ENCODE measurements at places on chromosomes 7 and 10. TPM values are rescaled to one million over a fixed set of nuclear protein-coding genes. Genes with fewer than 3 reads are reported as not detected.
A peak's percentile ranks its signal among the peaks of the same experiment; 100 is the strongest.

- no peaks in the 10 kb centered on the region for H3K36me3 ChIP-seq
- H3K4me3 ChIP-seq: no peak overlapping the region
- H3K27ac ChIP-seq: no peak overlapping the region
- DNase-seq: no peak
- no peaks in the 10 kb centered on the region for H3K4me1 ChIP-seq
Measured at GRCh38 chr7:156499247-156499881, 141.2 kb upstream of the RNF32 start.

- no peaks in the 10 kb centered on the region for H3K27me3 ChIP-seq
- H3K27ac ChIP-seq: no peak overlapping the region
- peaks cover 49% of the 10 kb centered on the region for H3K4me1 ChIP-seq
- H3K4me3 ChIP-seq: no peak overlapping the region
- no peak for DNase-seq
Measured at GRCh38 chr10:113857210-113857609, 2.7 kb downstream of the NHLRC2 start.

GRCh38 chr10:98267894-98268693 is at the start of gene LOXL4:
LOXL4 (minus strand) TSS chr10:98268194; CDS start chr10:98263019, 5,175 bp downstream.
- peaks cover 39% of the 10 kb centered on the region for H3K27me3 ChIP-seq
- no peaks in the 10 kb centered on the region for H3K4me1 ChIP-seq
- H3K4me3 ChIP-seq: peak within 1 kb of the TSS; percentile 19
- H3K27ac ChIP-seq: no peak within 1 kb of the TSS

DNA sequence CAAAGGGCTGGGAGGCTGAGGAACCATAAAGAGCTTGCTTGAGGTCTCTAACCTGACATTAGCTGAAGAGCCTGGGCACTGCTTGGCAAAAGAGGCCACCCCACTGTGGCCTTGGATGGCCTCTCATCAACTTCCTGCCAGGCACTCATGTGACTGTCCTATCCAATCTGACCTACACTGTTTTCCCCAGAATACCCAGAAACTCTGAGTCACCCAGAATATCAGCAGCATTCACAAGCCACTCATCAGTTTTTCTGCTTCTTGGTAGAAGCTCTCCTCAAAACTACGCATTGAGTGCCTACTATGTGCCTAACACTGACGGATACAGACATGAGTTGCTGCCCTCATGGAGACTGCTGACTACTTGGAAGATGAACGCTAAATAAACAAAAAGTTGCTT is 4.1 kb upstream of the NT5C2 start:
- no peaks in the 10 kb centered on the region for H3K27me3 ChIP-seq
- peak; percentile 45 for DNase-seq
- no peak overlapping the region for H3K27ac ChIP-seq
- H3K4me3 ChIP-seq: no peak overlapping the region
- peaks cover 22% of the 10 kb centered on the region for H3K4me1 ChIP-seq

DNA sequence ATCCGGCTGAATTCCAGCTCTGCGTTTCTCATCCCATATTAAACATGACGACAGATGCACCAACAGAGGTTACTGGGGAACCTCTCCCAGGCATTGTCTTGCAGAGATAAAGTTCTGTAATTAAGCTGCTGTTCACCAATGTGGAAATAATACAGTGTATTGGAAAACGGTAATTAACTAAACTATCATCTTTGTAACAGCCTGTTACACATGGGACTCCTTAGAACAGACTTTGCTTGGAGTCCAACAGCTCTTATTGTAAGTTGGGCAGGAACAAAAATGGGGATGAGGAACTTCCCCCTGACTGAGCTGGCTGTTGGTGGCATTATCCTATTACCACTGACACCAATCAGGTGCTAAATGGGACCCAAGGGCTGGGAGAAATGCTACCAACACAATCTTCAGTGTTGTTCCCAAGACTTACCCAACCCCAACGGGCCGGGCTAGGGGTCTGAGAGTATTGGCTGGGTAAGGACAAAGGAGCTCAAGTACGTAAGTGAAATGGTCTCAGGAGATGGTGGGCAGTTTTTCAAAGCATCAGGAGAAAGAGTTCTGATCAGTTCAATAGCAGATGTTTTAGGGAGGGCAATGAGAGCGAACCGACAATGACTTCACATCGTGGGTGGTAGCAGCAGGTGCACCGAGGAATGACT is 759.4 kb downstream of the GRID1 start:
- H3K27me3 ChIP-seq: peaks cover 26% of the 10 kb centered on the region
- no peak for DNase-seq
- no peak overlapping the region for H3K27ac ChIP-seq
- peaks cover 3% of the 10 kb centered on the region for H3K36me3 ChIP-seq

DNA sequence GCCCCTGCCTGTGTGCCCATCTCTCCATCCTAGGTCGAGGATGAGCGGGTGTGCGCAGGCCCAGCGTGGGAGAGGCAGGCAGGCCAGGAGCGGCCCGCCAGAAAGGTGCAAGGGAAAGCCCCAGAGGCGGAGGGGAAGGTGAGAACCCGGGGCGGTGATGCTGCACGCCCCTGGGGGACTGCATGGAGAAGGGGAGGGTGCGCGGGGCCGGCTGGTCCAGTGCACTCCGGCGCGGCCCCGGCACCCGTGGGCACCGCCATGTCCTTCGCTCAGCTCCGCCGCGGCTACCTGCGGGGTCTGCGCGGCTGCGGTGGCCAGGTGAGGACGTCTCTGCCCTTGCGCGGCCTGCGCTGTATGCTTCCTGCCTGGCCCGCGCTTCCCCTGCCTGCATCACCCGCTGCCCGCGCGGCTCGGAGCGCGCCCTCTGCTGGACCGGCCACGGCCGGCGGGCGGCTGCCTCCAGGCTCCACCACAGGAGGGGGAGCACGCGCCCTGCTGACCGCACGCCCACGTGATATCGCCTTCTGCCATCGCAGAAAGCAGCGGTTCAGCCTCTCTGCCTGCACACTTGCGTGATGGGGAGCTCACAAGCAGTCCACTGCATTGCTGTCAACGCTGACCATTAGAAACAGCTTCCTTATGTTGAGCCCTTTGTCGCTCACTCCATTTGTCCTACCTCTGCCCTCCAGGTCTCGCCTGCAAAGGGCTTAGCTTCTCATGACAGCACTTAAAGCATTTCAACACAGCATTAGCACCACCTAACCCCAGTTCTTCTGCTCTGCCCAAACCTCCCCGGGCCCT is 73.9 kb downstream of the CXCL12 start:
- peaks cover 5% of the 10 kb centered on the region for H3K27me3 ChIP-seq
- H3K36me3 ChIP-seq: no peaks in the 10 kb centered on the region
- H3K4me3 ChIP-seq: no peak overlapping the region
- peaks cover 10% of the 10 kb centered on the region for H3K4me1 ChIP-seq
- DNase-seq: peak; percentile 71
- H3K27ac ChIP-seq: no peak overlapping the region

DNA sequence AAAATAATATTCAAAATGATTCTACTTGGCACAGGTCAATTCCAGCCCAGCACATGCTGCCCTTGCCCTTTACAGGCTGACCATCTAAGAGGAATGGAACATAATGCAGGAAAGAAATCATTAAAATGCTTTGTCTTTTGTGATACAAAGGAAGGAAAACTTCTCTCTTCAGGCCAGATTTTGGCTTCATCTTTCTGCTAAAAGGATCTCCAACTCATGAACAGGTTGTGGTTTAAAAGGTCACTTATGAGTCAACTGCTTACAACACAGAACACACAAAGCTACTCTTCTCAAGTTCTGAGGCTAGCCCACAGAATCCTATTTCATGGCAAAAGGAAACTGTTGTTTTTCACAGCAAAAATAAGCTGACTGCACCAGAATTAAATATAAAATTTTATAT is 197.1 kb downstream of the DOCK4 start:
- H3K36me3 ChIP-seq: no peaks in the 10 kb centered on the region
- peaks cover 4% of the 10 kb centered on the region for H3K4me1 ChIP-seq
- no peak overlapping the region for H3K4me3 ChIP-seq
- no peaks in the 10 kb centered on the region for H3K27me3 ChIP-seq
- DNase-seq: no peak
- no peak overlapping the region for H3K27ac ChIP-seq

GRCh38 chr10:971150-971542 is 17.1 kb upstream of the GTPBP4 start:
- no peak overlapping the region for H3K4me3 ChIP-seq
- H3K4me1 ChIP-seq: peaks cover 3% of the 10 kb centered on the region
- peaks cover 23% of the 10 kb centered on the region for H3K27me3 ChIP-seq
- H3K27ac ChIP-seq: no peak overlapping the region
- no peak for DNase-seq

- peaks cover 21% of the 10 kb centered on the region for H3K4me1 ChIP-seq
- H3K27ac ChIP-seq: no peak overlapping the region
- H3K4me3 ChIP-seq: no peak overlapping the region
Measured at GRCh38 chr10:73086816-73087215, 9.8 kb downstream of the P4HA1 start.

DNA sequence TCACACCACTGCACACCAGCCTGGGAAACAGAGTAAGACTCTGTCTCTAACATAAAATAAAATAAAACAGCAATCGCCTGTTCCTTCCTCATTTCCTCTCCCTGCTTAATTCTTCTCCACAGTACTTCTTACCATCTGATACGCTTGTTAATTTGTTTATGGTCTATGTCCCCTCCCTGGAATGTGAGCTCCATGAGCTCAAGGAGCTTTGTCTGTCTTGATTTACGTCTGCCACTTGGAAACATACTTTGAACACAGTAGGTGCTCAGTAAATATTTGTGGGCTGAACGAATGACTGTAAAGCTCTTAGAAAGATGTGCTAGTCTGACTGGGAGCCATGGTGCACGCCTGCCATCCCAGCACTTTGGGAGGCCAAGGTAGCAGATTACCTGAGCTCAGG is 9.1 kb upstream of the STX1A start:
- H3K36me3 ChIP-seq: no peaks in the 10 kb centered on the region
- no peak for DNase-seq
- no peak overlapping the region for H3K4me3 ChIP-seq

GRCh38 chr10:96263669-96264068 is 7.7 kb downstream of the BLNK start:
- H3K27ac ChIP-seq: no peak overlapping the region
- DNase-seq: no peak
- H3K27me3 ChIP-seq: peaks cover 37% of the 10 kb centered on the region
- H3K36me3 ChIP-seq: no peaks in the 10 kb centered on the region
- H3K4me1 ChIP-seq: no peaks in the 10 kb centered on the region

GRCh38 chr10:132096223-132096622 is 30.5 kb downstream of the JAKMIP3 start:
- peaks cover 2% of the 10 kb centered on the region for H3K36me3 ChIP-seq
- peaks cover 19% of the 10 kb centered on the region for H3K4me1 ChIP-seq
- no peak overlapping the region for H3K27ac ChIP-seq
- peak; percentile 71 for DNase-seq
- H3K27me3 ChIP-seq: peaks cover 19% of the 10 kb centered on the region

GRCh38 chr10:29356931-29357330 is 68.1 kb downstream of the LYZL1 start:
- DNase-seq: no peak
- H3K4me1 ChIP-seq: no peaks in the 10 kb centered on the region
- H3K36me3 ChIP-seq: no peaks in the 10 kb centered on the region
- H3K27me3 ChIP-seq: peaks cover 2% of the 10 kb centered on the region
- H3K4me3 ChIP-seq: no peak overlapping the region

DNA sequence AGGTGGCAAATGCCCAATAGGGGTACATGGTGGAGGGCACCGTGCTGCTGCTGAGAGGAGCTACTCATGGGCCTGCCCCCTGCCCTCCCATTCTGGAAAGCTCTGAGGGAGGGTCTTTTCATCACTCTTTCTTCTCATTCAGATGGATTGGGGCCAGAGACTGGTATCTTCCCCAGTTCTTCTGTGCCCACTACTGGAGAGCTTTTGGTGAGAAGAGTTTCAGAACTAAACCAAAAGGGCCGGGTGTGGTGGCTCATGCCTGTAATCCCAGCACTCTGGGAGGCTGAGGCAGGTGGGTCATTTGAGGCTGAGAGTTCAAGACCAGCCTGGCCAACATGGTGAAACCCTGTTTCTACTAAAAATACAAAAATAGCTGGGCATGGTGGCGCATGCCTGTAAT is 12.5 kb downstream of the ADRA2A start:
- H3K4me3 ChIP-seq: no peak overlapping the region
- H3K36me3 ChIP-seq: no peaks in the 10 kb centered on the region
- no peak overlapping the region for H3K27ac ChIP-seq
- H3K27me3 ChIP-seq: peaks cover 14% of the 10 kb centered on the region

GRCh38 chr10:109282510-109282909 is 640.8 kb downstream of the XPNPEP1 start:
- no peaks in the 10 kb centered on the region for H3K27me3 ChIP-seq
- no peak overlapping the region for H3K4me3 ChIP-seq
- no peak for DNase-seq
- H3K27ac ChIP-seq: no peak overlapping the region
- H3K36me3 ChIP-seq: no peaks in the 10 kb centered on the region

DNA sequence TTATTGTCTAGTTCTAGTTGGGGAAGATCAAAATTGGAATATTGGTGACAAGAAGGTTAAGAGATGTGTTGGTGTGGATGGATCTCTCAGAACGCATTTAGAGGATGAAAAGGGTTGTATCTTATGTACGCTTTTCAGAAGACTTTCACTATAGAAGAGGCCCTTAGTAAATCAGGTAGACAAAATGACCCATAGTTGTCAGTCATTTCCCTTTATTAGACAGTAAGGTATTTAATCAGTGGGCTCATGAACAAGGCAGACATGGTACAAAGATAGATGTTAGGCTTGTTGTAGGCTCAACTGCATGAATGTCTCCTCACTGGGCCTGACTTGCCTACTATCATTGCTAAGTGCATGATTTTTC is 359.2 kb downstream of the PHF14 start:
- no peak overlapping the region for H3K27ac ChIP-seq
- peaks cover 7% of the 10 kb centered on the region for H3K27me3 ChIP-seq
- H3K4me3 ChIP-seq: no peak overlapping the region
- H3K36me3 ChIP-seq: no peaks in the 10 kb centered on the region

- peaks cover 52% of the 10 kb centered on the region for H3K4me1 ChIP-seq
- peaks cover 16% of the 10 kb centered on the region for H3K27me3 ChIP-seq
- H3K36me3 ChIP-seq: peaks cover 13% of the 10 kb centered on the region
- H3K27ac ChIP-seq: peak overlapping the region; percentile 88
- H3K4me3 ChIP-seq: no peak overlapping the region
- DNase-seq: no peak
Measured at GRCh38 chr7:105810556-105810955, 65.8 kb downstream of the ATXN7L1 start.

DNA sequence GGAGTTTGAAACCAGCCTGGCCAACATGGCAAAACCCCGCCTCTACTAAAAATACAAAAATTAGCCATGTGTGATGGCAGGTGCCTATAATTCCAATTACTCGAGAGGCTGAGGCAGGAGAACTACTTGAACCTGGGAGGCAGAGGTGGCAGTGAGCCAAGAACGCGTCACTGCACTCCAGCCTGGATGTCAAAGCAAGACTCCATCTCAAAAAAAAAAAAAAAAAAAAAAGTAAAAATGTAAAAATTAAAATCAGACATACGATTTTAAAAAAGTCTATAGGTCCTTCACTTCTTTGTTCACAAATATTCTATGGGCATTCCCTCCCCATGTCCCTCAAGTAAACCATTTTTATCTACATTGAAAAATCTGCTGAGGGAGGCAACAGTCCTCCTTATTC is 34.9 kb upstream of the TLL2 start:
- peaks cover 30% of the 10 kb centered on the region for H3K36me3 ChIP-seq
- no peaks in the 10 kb centered on the region for H3K27me3 ChIP-seq
- H3K27ac ChIP-seq: no peak overlapping the region
- H3K4me1 ChIP-seq: no peaks in the 10 kb centered on the region

PKD1L1 gene
- 0.06 TPM for total RNA-seq

RSPH10B gene
- total RNA-seq: not detected

PALD1 gene
- total RNA-seq: 0.41 TPM

SORBS1 gene
- 0.89 TPM for total RNA-seq

FAM24B gene
- total RNA-seq: 17.7 TPM

GPR37 gene
- not detected for total RNA-seq

CRHR2 gene
- total RNA-seq: not detected

AGR3 gene
- not detected for total RNA-seq

UCMA gene
- not detected for total RNA-seq

LLCFC1 gene
- not detected for total RNA-seq

MGAM2 gene
- not detected for total RNA-seq

IL6 gene
- total RNA-seq: 0.66 TPM

UTF1 gene
- total RNA-seq: not detected

ADCY1 gene
- 1.3 TPM for total RNA-seq

AGMO gene
- not detected for total RNA-seq

VSIR gene
- total RNA-seq: 68.4 TPM

FFAR4 gene
- total RNA-seq: not detected
